ENCODE measurements at places on chromosomes 3 and 15.

DNA sequence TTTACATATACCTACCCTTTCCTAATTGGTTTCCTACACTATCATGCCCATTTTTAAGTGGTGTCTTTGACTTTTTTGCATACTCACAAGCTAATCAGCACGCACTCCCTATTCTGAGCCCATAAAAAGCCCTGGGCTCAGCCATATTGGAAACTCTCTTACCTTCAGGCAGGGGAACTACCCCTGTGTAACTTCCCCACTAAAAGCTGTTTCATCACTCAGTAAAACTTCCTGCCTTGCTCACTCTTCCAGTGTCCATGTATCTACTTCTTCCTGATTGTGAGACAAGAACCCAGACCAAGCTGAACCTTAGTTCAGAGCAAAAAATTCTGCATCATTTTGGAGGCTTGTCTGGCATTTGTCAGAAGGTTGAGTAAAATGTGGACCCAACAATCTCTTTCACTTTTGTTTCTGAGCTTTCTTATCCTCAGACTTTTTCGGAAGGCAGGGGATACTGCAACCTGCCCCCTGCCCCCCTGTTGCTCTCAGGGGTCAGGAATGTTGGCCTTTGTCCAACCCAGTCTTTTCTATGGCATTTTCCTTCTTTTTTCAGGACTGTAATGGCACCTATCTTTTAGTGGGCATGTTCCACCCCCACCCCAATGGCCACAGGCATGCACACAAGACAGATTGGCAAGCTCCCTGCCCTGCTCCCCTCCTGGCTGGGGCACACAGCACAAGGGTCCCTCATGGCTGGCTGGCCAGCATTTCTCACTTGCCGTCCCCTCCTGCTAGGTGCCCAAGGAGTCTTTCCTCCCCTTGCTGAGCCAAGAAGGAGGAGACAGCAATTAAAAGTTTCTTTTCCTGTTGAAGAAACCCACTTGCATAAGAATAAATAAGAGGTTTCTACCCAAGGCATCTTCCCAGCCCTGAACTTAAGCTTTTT is 26.3 kb upstream of the TMEM45A start:
- DNase-seq, result no peak

DNA sequence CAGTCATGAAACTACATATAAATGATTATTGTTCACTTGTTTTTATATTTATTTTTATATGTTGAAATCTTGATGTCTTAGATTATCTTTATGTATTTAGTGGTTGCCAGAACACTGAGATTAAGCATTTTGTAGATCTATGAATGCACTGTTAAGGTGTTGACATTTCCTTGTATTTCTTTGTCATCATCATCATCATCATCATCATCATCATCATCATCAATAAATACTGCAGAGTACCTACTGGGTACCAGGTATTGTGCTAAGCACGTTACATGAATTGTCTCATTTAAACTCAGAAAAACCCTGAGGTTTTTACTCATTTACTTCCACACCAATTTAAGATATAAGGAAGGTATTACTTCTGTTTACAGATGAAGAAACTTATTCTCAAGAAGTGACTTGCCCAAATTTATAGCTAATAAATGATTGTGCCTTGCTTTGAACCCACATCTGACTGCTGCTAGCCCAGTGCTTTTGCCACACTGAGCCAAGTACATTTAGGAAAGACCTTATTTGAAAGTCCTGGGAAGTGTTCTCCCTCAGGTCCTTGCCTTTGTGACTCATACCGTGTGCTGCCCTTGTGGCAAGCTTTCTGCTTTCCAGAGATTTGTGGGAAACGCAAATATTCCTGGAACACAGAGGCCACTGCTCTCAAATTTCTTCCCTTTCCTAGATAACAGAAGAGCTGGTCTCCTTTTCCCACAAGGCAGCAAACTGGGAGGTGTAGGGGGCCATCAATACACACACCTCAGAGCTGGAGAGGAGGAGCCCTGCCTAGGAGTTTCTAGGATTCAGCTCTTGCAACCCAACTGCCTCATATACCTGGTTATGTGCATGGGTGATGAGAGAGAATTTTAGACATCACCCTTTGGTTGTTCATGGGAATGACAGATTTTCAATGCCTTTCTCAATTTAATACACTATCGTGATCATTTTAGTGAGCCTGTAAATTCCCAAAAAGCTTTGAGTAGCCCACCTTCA is 115.4 kb upstream of the C15orf61 start:
- no peak for DNase-seq

DNA sequence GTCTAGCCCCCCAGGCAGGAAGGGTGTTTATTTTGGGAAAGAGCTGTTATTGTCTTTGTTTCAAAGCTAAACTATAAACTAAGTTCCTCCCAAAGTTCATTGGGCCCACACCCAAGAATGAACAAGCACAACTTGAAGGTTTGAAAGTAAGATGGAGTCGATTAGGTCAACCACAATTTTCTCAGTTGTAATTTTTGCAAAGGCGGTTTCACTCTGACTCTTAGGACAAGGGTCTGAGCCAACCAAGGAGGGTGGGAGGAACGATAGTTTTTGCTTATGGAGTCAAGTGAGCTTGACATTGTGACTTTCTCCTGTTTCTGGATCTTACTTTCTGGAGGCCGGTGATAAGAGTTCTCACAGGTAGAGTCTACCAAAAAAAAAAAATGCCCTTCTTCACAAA is 5.8 kb upstream of the ZNF770 start:
- DNase-seq, result no peak

- DNase-seq, result no peak
These were observed 35.7 kb upstream of the UBL7 start for GRCh38 chr15:74496648-74497047.

DNA sequence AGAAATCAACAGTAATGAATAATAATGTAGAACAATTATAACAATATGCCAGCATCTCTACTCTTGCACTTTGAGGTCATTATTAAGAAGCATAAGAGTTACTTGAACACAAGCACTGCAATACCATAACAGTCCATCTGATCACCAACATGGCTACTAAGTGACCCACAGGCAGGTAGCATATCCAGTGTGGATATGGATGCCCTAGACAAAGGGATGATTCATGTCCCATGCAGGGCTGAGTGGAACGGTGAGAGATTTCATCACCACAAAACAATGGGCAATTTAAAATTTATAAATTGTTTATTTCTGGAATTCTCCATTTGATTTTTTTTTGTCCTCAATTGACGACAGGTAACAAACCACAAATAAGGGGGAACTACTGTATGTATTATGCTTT is 107.7 kb upstream of the TSC22D2 start:
- no peak for DNase-seq

- no peak for DNase-seq
These were observed 171.0 kb downstream of the RBMS3 start for GRCh38 chr3:29451920-29452319.

DNA sequence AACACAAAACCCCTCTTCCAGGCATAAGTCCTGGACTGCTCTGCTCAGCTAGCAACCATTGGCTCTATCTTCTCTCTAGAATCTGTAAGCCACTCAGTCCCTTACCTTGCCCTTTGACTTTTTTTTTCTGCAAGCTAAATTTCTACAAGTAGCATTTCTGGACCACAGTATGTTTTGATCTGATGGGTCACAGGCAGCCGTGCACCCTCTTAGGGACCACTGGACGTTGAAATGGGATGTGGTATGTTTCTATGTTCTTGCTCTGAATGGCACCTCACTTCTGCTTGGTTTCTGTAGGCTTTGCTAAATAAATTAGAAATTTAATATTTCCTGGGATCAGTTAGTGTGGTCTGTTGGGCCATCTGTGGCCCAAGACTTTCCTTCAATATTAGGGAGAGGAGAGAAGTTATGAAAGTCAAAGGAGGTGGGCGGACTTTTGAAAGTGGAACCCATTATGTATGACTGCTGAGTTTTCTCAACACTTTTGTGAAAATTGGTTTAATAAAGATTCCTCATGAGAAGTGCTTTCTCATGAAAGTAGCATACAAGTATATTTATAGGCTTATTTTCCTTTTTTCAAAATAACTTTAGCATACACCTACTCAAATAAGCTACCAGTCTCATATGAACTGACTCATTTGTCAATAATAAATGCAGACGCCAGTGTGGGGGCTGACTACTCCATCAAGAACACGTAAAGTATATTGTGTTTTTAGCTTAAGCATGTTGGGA is 18.4 kb upstream of the TIPARP start:
- DNase-seq, result no peak

- no peak for DNase-seq
These were observed 3.1 kb upstream of the CFAP20DC start for GRCh38 chr3:59052803-59053411.
